Cardiac septum (tissue), 1 donor: ENCODE measurements at places on chromosomes 4 and X. TPM values are rescaled to one million over a fixed set of nuclear protein-coding genes. Genes with fewer than 3 reads are reported as not detected.

Gene MAGEA2B
- total RNA-seq: not detected

Gene KIAA0232
- total RNA-seq: 73.0 TPM

DNA sequence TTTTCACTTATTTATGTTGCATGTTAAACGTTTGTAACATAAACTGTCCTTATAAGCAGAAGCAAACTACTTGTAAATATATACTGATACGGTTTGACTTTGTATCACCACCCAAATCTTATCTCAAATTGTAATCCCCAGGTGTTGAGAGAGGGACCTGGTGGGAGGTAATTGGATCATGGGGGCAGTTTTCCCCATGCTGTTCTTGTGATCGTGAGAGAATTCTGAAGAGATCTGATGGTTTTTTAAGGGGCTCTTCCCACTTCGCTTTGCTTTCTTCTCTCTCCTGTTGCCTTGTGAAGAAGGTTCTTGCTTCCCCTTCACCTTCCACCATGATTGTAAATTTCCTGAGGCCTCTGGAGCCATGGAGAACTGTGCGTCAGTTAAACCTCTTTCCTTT is 87.1 kb upstream of the MAPK10 start:
- DNase-seq: no peak

GRCh38 chrX:130005089-130005807 is 22.8 kb downstream of the BCORL1 start:
- DNase-seq: no peak

DNA sequence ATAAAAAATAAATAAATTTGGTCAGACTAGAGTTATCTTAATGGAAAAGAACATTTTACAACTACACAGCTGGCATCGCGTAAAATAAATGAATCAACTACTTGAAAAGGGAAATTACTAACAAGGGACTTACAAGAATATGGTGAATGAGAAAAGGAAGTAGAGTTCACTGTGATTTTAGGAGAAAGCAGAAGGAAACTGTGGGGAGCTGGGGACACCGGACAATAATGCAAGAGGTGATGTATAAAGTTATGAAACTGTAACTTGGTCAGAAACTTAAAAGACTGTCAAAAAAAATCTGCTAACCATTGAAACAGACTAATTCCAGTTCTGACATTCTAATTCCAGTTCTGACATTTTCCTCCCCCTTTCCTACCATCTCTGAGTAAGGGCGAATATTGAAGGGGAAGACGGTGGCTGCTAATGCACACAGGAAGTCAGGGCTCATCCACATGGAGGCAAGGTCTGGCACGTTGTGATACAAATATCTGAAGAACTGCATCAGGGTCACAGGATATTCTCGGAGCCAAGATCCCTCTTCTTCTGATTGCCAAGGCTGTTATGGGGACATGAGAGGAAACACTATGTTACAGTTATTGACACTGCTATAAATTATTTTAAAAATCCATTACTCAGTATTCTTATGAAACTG is 170.5 kb downstream of the CDS1 start:
- DNase-seq: no peak

DNA sequence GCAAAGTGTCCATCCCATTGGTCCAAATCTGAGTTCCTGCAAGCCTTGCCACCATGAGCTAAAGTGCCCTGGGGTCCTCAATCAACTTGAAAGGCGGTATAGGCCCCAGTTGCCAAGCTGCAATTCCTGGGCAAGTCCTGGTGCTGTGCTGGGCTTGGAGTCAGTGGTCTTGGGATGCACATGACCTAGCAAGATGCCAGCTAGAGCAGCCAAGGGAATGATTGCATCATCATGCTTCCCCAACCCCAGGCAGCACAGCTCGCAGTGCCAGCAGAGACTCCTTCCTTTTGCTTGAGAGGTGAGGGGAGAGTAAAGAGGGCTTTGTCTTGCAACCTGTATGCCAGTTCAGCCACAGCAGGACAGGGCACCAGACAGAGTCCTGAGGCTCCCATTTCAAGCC is 50.5 kb downstream of the KCNIP4 start:
- DNase-seq: no peak

DNA sequence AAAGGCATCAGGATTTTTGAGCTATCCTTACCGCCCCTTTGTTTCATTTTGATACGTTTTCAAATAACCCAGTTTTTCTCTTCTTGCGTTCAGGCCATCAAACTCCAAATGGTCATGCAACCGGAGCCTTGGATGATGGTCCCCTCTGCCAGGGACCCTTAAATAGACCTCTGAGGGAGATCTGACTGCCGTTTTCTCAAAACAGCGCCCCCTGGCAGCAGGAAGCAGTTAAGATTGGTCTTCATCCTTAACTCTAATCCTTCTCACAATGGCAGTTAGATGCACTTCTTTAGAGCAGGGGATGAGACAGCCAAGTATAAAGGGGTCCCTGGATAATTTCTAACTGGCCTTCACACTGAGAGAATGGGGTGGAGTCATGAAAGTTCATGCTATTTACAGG is 525.0 kb upstream of the SPANXN1 start:
- no peak for DNase-seq

GRCh38 chrX:103248553-103248952 is 6.4 kb downstream of the TCEAL8 start:
- DNase-seq: no peak

- DNase-seq: no peak
Measured at GRCh38 chrX:30488092-30488491, 89.5 kb downstream of the TASL start.
